ENCODE measurements at places on chromosomes 5 and 9.
A peak's percentile ranks its signal among the peaks of the same experiment; 100 is the strongest.

DNA sequence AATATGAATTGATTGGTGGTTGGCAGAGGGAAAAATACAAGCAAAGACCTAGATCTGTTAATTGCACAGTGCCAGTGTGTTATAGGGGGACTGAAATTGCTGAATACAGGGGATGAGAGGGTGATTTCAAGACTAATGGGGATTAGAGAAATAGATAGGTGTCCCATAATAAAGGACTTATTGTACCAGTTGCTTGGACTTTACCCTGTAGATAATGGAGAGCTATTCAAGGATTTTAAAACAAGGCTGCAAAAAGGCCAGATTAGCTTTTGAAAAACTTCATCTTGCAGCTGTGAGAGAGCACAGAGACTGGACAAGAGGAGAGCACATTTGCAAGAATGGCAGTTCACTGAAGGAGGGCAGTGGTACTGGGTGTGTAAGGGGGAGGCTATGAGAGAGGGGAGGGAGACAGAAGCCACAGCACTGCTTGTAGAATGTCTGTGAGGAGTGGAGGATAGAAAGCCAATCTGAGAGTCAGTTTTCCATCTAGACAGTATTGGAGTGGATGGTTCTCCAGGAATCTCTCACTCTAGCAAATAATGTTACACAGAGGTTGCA lies 28.8 kb upstream of the SCAMP1 start:
- no peak for DNase-seq

DNA sequence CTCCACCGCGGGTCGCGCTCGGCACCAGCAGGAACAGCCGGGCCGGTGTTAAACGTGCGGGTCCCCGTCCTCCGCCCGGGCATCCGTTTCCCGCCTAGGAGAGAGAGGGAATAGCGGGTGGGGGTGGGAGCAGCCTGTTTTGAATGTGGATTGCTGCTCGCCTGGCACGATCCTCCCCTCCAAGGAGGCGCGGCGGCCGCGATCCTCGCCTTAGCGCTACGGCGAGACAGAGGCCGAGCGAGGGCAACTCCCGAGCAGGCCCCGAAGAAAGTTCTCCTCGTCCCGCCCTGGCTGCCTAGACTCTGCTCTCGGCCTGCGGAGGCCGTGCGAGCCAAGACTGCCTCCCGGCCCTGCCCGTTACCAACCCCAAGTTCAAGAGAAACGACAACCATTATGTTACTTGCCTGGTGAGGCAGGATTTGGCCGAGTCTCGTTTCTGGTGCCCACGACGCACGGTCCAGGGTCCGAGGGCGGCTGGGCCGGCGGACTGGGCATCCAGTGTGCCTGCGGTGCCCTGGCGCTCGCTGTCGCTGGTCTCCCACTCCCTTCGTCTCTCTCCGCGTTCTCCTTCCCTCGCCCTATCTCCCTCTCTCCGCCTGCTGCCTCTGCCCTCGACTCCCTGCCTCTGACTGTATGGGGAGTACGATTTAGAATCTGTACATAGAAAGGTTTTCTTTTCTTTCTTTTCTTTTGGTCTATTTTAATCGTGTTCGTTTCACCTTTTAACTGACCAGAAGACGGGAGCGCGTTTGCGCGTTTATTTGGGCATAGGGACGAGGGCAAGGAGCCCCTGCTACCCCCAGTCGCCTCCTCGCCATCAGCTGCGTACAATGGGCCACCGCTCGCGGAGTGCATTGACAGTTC lies 724 bp downstream of the NR2F1-AS1 start:
- DNase-seq: no peak

- DNase-seq: no peak
These were observed 59.4 kb downstream of the SIL1 start for GRCh38 chr5:139138809-139139208.

- no peak for DNase-seq
These were observed 123.9 kb upstream of the ABCA1 start for GRCh38 chr9:105051897-105052296.

DNA sequence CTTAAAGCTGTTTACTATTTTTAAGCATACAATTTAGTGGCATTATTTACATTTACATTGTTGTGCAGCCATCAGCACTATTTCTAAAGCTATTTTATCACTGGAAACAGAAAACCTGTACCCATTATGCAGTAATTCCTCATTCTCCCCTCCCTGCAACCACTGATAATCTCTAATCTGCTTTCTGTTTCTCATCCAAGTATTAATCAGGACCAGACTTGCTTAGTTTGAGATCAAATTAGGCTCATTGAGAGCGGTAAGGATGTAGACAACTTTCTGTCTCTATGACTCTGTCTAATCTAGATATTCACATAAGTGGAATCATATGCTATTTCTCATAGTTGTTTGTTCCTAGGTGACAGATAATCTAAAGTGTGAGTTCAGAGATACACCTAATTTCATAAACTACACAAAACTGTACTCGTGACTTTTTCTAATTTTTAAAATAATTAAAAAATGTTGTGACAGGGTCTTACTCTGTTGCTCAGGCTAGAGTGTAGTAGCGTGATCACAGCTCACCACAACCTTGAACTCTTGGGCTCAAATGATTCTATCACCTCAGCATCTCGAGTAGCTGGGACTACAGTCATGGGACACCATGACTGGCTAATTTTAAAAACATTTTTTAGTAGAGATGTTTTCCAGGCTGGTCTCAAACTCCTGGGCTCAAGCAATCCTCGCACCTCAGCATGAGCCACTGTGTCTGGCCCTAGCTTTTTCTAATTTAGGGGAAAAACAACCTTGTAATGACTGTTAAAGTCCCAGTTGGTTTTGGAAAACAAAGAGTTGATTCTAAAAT lies 37.6 kb downstream of the BDP1 start:
- no peak for DNase-seq

GRCh38 chr5:140239939-140240700 lies 62.8 kb downstream of the PFDN1 start:
- DNase-seq: peak; percentile 52

DNA sequence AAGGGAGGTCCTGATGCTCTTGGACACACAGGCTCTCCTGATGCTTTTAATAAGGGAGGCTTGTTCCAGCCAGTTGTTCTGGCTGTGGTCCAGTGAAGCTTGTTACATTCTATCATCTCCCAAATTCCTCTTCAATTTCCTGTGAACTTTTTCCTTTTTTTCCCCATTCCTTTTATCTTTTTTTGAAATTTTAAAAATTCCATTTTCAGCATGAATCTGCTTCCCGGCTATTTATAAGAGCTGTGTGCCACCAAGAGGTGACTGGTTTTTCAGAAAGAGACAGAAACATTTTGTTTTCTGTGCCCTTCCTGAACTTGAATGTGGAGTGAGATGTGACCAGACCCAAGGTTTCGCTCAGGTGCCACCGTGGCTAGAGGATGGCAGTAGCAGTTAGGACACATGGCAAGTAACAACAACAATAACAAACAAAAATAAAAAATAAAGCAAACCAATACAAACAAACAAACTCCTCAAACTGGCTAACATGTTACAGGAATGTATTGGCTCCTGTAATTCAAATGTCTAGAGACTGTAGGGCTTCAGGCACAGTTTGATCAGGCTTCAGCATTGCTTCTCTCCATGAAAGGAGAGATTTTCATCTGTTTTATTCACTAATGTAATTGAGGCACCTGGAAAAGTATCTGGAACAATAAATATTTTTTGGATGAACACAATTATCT lies 121.1 kb downstream of the BOD1 start:
- DNase-seq: no peak

- DNase-seq: no peak
These were observed 30.2 kb upstream of the HTR4 start for GRCh38 chr5:148684528-148684927.

All from CD4-positive, alpha-beta T cell (primary cell).